ENCODE measurements at places on chromosomes 6 and 20.

DNA sequence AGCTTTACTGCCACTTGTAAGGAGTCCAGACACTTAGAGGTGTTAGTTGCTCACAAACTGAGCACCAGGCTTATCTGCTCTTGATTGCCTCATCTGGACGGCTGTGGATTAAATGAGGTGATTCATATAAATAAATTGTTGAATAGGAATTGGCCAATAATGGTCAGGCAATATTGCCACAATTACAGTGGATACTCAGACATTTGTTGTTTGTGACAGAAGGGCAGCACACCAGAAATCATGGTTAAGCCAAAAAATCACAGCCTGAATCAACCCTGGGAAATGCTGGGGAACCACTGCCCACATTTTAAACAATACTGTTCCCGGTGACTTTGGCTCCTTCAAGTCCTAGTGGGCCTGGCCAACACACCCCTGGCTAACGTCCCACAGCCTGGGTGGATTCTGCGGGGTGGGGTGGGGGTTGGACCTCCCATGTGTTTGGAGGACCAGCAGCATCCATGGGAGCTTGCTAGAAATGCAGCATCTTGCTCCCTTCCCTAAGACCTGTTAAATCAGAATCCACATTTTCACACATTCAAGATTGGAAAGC lies 29.5 kb upstream of the SPDEF start:
- DNase-seq: no peak

- DNase-seq: no peak
Observed at GRCh38 chr6:113011801-113012200, 664.7 kb downstream of the RFPL4B start.

DNA sequence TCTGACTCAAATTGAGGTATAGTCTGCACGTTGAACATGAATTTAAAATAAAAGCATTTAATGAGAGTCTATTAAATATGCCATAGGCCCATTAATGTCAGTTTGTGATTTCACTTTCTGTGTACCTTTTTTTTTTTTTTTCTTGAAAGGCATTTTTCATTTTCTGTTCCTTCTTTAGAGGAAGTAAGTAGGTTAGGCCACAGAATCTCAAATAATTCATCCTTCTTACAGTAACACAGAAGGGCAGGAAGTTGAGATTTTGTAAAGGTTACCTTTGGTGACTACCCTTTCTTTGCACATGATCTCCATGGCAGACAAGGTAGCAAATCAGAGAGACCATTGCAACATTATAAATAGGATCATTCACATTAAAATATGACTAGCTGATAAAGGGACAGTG lies 9.6 kb downstream of the L3MBTL3 start:
- DNase-seq: no peak

- no peak for DNase-seq
Observed at GRCh38 chr20:22821796-22822195, 213.3 kb upstream of the SSTR4 start.

- DNase-seq: peak; percentile 16
Observed at GRCh38 chr6:82371799-82372546, 8.4 kb downstream of the TPBG start.
